ENCODE measurements at places on chromosomes 12 and 14. TPM values are rescaled to one million over a fixed set of nuclear protein-coding genes. Genes with fewer than 3 reads are reported as not detected.

- no peak for DNase-seq
These were observed 746 bp downstream of the DNAI7 start for GRCh38 chr12:25194214-25194613.

DNA sequence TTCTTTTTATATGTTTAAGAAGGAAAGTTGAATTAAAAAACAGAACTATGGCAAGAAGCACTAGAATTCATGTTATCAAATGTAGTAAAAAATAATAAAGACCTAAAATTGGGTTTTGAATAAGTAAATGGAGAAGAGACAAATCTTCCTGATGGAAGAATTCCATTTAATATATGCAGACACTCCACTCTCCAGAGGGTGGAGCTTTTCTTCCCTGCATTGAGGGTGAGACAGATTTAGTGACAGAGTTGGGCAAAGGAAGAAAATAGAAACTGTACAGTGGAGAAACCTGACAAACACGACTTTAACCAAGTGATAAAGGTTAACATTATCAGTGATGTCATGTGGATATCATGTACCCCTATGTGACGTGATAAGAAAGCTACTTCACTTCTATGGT, 217.6 kb downstream of the PRKD1 start:
- no peak for DNase-seq

GRCh38 chr14:57610631-57611030, 117.0 kb upstream of the CCDC198 start:
- no peak for DNase-seq

The NRIP2 gene
- total RNA-seq: not detected

The NUP37 gene
- total RNA-seq: 88.6 TPM

DNA sequence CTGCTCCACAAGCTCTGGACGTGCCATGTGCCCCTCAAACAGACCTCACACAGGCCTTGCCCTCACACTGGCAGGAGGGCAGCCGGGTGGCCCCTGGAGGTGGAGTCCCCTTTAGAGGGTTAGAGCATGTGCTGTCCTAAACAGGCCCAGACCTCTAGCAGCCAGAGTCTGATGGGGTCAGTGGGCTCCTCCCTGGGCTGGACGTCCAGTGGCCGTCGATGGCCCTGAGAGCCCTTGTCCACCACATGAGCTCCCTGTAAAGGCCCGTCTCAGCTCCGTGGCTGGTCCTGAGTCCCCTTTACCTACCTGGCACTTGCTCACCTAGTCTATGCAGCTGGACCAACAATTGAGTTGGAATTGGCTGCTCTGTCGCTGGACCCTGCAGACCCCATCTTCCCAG, 3.8 kb downstream of the TMEM179 start:
- no peak for DNase-seq

DNA sequence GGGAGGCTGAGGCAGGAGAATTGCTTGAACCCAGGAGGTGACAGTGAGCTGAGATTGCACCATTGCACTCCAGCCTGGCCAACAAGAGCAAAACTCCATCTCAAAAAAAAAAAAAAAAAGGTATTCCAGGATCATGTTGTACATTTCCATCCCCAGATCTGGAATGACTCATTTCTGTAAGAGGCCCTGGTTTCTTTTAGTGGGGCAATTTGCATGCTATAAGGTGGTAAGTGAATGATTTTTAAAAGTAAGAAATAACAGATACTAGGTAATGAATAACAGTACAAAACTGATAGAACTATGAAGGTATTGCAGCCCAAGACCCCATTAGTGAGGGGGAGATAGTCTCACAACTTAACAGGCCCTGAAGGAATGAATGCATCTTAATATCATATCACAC, 17.7 kb upstream of the ADCK1 start:
- DNase-seq: no peak

- no peak for DNase-seq
These were observed 39.5 kb downstream of the TESPA1 start for GRCh38 chr12:54945082-54945481.

DNA sequence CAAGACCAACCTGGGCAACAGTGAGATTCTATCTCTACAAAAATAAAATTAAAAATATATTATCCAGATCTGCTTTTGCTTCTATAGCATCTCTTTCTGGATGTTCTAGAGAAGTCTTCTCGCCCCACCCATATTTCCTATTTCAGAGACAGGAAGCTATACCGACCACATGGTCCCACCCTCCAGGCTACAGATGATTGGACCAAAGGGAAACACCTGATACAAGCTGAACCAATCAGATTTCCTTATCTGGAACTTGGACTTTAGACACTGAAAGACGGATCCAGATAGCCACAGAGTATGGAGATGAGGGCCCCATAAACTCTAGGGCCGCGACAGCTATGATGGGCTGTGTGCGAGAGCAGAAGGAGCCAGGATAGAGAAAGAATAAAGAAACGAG, 48.7 kb downstream of the CCDC60 start:
- DNase-seq: no peak

DNA sequence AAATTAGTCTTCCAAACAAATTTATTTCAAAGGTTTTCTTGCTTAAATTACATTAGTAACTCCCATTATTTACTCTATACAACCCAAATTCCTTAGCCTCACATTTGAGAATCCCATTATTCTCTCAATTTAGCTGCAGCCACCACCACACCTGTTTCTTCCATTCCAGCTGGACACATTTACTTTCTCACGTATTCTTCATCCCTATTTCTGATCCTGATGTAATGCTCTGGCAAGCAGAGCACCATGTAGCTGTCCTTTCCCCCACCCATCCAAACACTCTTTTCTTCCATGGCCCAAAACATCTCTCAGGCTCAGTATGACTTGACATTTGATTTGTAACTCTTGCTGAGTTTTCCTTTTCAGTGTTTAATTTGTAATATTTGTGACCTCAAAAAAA, 240.2 kb upstream of the CLEC14A start:
- no peak for DNase-seq

The FLVCR2 gene
- total RNA-seq: 2.9 TPM

The KRT83 gene
- total RNA-seq: not detected

- DNase-seq: no peak
These were observed 128.1 kb downstream of the SLC15A4 start for GRCh38 chr12:128695697-128696096.

The NPAS3 gene
- total RNA-seq: not detected

The FGF6 gene
- not detected for total RNA-seq

The IL26 gene
- total RNA-seq: not detected

The RNASE3 gene
- not detected for total RNA-seq

- DNase-seq: peak; percentile 43
These were observed 176.4 kb downstream of the GRIN2B start for GRCh38 chr12:13805041-13805440.
